ENCODE measurements at places on chromosomes 1 and 21.

- DNase-seq, result no peak
Measured at GRCh38 chr1:229479660-229480399, 28.3 kb downstream of the NUP133 start.

GRCh38 chr1:19043579-19044443 is 87.3 kb upstream of the IFFO2 start:
- DNase-seq, result no peak

DNA sequence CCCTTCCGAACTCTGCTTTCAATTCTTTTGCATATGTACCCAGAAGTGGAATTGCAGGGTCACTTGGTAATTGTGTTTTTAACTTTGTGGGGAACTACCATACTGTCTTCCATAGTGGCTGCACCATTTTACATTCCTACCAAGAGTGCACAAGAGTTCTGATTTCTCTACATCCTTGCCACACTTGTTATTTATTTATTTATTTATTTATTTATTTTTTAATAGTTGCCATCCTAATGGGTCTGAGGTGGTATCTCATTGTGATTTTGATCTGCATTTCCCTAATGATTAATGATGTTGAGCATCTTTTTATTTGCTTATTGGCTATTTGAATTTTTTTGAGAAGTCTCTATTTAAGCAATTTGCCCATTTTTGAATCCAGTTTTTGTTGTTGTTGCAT is 422.4 kb downstream of the PTPRU start:
- no peak for DNase-seq

DNA sequence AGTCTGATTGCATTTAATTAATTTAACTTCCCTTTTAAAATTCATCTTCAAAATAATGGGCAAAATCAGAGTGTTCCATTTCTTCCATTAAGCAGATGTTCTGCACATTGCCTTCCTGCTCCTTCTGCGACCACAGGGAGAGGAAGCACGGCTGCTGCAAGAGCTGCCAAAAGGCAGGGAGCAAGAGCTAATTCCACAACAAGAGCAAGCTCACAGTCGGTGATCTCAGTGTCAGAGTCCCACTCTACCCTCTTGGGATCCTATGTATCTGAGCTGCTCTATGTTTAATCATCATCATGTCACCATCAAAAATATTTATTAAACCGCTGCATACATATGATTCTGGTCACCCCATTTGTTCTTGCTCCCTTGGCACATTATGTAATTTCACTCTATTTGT is 255.3 kb upstream of the CAMK1G start:
- no peak for DNase-seq

GRCh38 chr1:51558375-51558924 is 39.4 kb upstream of the EPS15 start:
- DNase-seq, result peak; percentile 91

GRCh38 chr1:230282157-230282556 is 144.0 kb downstream of the PGBD5 start:
- no peak for DNase-seq

GRCh38 chr1:180563026-180563827 is 4.5 kb downstream of the OVAAL start:
- no peak for DNase-seq

DNA sequence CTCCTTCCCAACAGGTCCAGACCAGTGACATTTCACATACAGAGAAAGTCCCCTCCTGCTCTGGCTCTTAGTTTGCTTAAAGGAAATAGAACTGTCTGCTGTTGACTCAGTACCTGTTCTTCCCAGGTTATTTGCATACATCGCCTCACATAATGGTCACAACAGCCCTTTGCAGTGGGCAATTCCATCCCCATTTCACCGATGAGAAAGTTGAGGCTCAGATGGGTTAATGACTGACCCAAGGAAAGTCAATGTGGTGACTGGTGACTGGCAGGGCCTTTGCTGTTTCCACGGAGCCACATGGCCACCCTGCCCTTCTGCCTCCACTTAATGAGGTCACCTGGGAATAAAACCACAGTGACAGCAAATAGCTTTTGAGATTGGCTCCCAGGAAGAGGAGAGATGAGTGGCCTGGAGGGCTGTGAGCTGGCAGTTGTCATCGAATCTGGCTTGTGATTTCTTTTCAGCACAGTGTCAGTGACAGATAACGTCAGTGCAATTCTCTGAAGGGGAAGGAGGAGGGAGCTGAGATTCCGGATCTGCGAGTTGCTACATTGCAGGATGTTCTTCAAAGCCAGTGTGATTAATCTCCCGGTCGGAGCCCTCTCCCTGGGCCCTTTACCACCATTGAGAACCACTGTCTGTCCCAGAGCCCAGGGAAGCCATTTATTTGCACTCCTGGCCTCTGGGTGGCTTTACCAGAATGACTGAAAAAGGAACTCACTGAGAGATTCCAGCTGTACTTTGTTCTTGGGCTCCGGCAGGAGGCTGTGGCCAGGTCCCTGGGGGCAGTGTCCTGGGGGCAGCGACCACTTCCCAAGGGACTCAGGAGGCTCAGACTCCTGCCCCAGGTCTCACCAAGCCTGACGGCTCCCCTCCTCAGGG is 117.2 kb downstream of the CNIH3 start:
- peak; percentile 54 for DNase-seq

DNA sequence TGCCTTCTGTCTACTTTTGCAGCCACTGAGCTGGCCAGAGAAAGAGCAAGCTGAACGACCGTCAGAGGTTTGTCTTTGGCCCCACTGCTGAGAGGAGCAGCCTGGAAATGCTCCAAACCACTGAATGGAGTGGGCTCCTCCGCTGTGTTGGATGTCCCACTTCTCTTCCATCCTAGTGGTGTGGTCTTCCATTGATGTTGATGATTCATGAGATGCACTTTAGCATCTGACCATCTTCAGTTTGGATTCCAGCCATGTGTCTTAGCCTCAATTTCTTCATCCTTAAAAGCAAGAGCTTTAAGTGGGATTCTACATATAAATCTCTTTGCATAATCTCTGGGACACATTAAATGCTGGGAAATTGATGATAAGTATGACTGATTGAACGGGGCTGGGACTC is 276.9 kb downstream of the SIPA1L2 start:
- peak; percentile 31 for DNase-seq

DNA sequence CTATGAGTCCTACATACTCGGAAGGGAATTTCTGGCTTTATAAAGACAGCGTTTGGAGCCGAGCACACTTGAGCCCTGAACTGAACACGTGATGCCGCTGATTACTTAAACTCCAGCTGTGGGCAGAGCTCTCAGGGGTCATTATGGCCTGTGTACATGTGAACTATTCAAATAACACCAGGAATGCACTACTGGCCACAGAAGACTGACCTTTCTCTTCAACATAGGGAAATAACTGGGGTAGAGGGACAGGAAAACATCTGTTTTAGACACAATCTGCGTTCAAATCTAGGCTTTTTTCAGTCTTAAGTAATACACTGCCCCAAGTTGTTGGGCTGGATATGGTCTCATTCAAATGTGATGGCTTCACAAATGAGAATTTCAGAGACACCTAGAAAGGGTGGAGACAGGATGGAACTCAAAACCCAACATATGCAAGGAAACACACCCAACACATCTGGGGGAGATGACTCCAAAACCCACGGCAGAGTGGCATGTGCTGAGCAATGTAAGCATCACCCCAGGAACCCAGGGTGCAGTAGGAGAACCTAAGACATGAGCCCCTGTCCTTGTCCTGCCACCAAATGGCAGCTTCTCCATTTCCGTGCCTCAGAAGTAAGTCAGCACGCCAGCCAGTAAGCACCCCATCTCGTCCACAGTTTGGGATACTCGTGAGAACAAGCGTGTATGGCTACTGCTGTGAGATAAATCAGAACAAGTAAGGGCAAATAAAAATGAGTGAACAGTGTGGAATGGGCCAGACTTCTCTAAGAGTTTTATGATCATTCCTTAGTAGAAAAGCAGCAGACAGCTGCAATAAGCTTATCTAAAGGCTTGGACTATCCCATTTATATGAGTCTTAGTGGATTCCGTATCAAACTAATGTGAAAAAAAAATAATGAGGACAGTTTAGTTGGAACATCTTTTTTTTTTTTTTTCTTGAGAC is 24.9 kb downstream of the NID1 start:
- DNase-seq, result no peak

- no peak for DNase-seq
Measured at GRCh38 chr1:175597969-175598765, 145.2 kb downstream of the TNR start.

DNA sequence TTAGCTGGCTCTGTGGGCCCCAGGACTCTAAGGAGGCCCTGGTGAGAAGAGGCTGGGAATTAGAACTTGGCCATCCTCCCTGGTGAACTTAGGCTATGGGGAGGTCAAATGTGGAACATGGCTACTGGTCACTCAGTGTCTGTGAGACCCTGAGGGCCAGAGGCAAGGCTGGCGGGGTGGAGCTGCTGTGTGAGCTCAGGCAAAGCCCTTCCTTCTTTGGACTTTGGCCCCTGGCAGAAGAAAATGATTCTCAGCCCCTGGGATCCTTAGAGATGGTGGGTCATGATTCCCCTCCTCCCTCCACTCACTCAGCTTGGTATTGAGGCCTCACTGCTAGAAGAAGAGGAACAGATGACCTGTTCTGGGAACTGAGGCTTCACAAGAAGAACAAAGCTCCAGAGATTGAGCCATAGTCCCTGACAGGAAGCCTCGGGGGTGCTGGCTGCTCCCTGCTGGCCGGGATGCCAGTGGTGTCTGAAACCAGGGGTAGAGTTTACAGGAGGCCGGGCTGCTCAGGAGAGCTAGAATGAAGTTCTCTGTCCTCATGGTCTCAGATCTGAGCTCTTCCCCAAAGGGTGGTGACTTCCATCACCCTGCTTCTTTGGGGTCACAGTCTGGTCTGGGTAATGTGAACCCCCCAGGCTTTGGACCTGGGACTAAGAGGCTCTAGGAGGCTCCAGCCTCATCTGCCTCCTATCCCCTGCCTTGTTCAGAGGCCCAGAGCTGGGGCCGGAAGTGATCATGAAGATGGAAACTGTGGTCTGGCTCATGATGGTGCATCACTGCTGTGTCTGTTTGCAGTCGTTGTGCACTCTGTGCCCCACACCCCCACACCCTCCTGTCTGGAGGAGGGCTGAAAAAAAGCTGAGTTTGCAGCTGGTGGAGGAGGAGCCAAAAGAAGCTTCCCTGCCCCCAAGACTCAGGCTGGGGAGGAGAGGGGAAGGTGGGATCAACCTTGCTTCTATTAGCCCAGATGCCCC is 905 bp downstream of the BTBD19 start:
- peak; percentile 38 for DNase-seq

GRCh38 chr1:47382399-47382983 is 33.6 kb upstream of the FOXE3 start:
- no peak for DNase-seq

DNA sequence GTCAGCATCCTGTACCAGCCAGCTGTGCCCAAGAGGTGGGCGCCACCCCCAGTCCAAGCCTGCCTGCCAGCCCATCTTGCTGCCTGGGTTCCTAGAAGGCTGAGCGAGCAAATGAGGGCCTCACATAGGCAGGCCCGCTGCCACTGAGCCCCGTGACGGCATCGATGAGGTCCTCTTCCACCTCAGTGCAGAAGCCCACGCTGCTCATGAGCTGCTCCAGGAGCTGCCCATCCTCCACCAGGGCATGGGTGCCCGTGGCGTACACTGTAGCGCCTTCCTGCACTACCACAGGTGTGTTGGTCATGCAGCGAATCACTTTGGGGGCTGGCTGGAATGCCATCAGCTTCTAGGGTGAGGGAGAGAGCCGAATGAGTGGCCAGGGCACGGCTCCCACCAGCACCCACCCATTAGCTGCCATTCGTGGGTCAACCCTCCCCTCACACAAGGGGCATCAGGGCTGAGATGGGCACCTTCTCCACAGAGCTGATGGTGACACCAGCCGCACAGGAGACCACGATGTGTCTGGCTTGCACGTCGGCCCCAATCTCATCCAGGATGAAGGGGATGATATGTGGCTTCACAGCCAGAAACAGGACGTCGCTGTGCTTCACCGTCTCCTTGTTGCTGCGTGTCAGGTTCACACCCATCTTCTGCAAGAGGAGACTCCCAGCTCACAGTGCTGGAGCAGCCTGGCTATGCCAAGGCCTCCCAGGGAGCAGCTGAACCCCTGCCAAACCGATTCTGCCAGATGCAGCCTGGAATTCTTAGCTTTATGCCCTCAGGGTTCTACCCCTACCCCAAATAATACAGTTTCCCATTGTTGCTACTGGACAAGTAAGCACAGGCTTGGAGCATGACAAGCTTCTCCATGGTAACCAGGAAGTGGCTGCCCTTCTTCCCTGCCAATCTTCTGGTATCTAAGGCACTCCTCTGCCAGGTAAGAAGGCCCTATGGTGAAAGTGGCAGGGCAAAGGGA is 2.0 kb downstream of the PYCR2 start:
- DNase-seq, result no peak

- DNase-seq, result no peak
Measured at GRCh38 chr1:245698860-245699259, 544.1 kb downstream of the KIF26B start.

- no peak for DNase-seq
Measured at GRCh38 chr1:67887146-67887545, 53.9 kb upstream of the GNG12 start.

DNA sequence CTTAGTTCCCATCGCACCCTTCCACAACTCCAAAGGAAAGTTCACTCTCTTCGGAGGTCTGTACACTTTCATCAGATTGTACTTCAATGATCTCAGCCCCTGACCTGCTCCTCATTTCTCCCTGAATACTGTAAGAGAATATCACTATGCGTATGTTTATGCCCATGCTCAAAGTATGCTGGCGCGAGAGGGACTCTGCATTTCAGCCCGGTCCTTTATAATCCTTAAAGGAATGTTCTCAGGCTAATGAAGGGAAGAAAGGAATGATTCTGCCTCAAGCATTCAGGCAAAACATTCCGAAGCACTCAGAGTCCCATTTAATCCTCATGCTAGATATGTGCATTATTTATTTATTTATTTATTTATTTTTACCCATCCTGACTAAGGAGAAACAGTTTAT is 76.8 kb downstream of the PLD5 start:
- no peak for DNase-seq

DNA sequence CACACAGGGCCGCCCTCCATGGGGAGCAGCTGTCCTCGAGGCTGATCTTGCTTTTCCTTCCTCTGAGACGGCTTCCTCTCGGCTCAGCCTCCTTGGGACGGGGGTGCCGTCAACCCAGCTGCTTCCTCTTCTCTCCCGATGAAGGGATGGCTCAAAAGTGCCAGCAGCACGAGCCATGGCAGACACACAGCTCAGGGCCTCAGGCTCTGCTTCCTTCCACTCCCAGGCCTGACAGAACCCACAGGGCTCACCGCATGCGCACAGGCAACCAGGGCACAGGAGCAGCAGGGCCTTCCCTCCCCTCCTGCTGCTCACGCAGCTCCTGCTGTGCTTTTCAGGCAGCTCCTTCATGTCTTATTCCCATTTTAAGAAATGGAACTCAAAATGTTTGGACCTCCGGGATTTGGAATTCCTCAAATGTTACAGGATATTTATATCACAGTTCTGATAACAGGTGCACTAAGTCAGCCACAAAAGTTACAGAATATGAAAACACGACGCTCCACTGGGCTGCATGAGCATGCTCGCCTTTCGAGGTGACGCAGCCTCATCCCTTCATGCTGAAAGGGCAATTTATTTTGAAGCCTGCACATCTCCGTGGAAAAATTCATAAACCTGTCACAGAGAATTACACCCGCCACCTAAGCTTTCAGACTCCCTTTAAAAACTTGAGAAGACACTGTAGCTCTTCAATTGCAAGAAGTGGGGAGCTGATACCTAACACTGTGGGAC is 84.4 kb downstream of the HSF2BP start:
- no peak for DNase-seq

Measured in SJSA1 (cell line).